ENCODE measurements at places on chromosomes 12 and 14.

DNA sequence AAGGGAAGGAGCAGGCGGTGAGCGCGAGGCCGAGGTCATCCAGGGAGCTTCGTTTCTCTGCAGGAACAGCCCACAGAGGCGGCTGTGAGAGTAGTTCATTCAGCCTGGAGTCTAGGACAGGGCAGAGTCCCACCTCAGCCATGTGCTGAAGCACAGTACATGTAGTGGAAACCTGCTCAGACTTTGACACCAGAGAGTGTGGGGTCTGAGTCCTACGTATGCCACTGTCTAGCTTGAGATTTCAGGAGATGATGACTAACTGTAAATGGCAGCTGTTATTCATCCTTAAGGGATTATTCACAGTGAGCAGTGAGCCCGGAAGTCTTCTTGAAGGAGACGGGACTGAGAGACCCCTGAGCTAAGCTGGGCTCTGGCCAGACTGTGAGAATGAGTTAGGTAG is 938 bp upstream of the SLC6A13 start:
- DNase-seq, result no peak

DNA sequence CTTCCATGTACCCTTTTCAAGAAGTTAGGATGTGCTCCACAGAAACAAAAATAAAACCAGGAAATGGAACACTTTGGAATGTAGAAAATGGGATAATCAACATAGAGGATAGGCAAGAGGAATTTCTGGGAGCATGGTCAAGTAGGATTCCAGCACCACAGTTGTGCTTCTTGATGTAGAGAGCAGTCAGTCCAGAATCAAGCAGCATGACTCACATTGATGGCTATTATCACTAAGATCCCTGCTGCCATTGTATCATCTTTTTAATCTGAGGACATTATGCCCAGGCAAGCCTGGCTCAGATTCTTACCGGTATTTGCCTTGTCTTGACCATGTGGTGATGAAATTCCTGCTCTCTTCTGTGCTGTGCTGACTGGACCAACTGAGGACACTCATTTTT is 5.7 kb downstream of the ETFRF1 start:
- no peak for DNase-seq

- no peak for DNase-seq
Measured at GRCh38 chr12:28973491-28973890, 175.6 kb upstream of the FAR2 start.

- peak; percentile 71 for DNase-seq
Measured at GRCh38 chr12:132561427-132562156, 48.8 kb downstream of the LRCOL1 start.

GRCh38 chr12:74747305-74747704 is 209.7 kb downstream of the ATXN7L3B start:
- DNase-seq, result no peak

DNA sequence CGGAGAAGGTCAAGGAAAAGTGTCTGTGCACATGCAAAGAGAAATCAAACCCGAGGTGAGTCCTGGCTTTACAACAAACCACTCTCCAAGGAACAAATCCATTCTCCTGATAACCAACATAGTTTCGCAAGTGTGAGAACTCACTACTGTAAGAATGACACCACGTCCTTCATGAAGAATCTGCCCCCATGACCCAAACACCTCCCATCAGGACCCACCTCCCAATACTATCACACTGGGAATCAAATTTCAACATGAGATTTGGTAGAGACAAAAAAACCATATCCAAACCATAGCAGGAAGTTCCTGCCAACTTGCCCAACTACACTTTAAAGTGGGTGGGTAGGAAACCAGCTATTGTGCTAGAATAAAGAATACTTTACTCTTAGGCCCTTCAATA is 2.4 kb upstream of the ERC1 start:
- no peak for DNase-seq

DNA sequence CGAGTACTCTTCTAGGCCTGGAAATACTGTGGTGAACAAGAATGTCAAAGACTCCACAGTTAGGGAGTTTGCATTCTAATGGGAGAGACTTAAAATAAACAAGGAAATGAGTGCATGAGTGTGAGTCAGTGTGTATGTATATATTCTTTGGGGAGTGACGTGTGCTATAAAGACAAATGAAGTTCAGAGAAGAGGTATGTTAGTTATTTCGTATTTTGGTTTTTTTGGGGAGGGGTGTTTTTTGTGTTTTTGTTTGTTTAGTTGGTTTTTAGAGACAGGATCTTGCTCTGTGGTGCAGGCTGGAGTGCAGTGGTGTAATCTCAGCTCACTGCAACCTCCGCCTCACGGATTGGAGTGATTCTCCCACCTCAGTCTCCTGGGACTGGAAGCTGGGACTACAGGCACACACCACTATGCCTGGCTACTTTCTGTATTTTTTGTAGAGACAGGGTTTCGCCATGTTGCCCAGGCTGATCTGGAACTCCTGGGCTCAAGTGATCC is 74.3 kb downstream of the SRGAP1 start:
- DNase-seq, result peak; percentile 15

- no peak for DNase-seq
Measured at GRCh38 chr14:77523109-77523508, 24.5 kb upstream of the ISM2 start.

DNA sequence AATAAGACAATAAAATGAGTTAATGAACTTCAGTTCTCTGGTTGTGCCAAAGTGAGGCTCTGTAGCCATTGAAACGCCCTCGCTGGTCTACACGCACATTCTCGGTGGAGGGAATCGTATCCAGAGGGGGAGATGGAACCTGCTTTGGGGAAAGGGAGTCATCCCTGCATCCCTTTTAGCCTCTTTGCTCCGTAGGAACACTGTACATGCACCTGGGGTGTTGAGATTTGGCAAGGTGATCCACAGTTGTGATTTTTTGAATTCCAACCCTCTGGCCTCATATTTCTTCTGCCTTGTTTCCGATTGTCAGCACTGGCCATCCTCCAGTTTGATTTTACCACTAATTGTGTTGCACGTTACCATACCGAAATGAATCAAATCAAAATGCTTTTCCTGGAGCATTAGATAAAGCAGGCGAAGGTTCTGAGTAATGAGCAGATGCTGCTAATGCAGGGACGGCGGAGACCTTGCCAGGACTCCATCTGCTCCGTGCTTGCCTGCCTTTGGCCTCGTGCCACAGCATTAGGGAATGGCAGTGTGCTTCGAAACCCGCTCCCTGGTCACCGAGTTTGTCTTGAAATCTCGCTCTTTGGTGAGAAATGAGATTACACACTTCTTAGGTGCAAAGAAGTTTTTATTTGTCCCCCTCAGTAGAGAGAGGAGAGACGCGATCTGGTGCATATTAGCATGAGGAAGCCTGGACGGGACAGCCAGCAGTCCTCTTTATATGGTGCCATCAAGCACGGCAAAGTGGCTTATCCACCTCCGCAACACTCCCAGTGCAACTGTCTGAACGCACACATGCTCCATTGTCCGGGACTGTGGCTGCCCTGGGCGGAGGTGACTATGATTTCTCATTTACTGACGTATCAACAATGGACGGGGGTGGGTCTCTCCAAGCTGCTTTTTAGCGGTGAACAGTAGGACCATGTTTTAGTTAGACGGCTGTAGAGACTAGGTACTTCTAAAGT is 59.1 kb downstream of the FBXW8 start:
- no peak for DNase-seq

DNA sequence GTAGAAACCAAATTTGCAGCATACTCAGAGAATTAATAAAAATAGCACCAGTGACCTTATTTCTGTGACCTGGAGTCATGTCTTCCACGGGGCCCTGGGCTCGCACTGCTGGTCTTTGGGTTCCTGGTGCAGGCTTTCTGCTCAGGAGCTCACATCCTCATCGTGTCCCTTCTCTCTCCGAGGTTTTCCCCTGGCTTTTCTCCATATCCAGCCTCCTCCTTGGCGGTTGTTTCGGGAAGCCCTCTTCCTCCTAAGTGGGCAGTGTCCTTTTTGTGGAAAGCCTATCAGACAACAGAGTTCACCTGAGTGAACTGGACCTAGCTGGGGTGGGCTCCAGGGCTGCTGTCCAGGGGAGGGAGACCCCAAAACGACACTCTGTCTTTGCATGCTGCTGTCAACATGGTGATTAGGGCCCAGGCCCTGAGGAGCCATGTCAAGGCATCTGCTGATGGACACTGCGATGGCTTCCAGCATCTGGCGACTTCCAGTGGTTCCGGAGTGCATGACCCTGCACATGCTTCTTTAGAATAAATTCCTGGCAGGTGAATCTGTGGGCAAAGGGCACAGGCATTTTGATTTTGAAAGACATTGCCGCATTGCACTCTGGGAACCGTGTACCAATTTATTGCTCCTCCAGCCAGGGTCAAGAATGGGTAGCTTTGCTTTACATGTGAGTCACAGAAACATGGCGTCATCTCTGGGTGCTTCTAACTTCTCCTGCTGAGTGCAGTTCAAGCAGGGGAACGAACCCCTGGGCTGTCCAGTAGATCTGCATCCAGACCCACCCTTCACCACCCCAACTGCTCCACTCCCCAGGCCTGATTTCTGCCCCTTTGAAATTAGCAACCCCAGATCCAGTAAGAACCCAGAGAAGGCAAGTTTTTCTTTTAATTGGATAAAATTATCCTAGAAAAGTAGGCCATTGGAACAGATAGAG is 136.8 kb downstream of the ADGRD1 start:
- DNase-seq, result no peak

- DNase-seq, result no peak
Measured at GRCh38 chr14:74965486-74966153, 10.2 kb upstream of the PGF start.

GRCh38 chr12:116662612-116663144 is 75.2 kb downstream of the SPRING1 start:
- DNase-seq, result no peak

DNA sequence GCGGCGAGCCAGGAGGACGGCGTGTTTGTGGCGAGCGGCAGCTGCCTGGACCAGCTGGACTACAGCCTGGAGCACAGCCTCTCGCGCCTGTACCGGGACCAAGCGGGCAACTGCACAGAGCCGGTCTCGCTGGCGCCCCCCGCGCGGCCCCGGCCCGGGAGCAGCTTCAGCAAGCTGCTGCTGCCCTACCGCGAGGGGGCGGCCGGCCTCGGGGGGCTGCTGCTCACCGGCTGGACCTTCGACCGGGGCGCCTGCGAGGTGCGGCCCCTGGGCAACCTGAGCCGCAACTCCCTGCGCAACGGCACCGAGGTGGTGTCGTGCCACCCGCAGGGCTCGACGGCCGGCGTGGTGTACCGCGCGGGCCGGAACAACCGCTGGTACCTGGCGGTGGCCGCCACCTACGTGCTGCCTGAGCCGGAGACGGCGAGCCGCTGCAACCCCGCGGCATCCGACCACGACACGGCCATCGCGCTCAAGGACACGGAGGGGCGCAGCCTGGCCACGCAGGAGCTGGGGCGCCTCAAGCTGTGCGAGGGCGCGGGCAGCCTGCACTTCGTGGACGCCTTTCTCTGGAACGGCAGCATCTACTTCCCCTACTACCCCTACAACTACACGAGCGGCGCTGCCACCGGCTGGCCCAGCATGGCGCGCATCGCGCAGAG is 873 bp downstream of the PLXNC1 start:
- DNase-seq, result no peak

- no peak for DNase-seq
Measured at GRCh38 chr12:99029511-99030271, 384.6 kb downstream of the APAF1 start.

- no peak for DNase-seq
Measured at GRCh38 chr12:125577334-125577733, 512.1 kb downstream of the AACS start.

DNA sequence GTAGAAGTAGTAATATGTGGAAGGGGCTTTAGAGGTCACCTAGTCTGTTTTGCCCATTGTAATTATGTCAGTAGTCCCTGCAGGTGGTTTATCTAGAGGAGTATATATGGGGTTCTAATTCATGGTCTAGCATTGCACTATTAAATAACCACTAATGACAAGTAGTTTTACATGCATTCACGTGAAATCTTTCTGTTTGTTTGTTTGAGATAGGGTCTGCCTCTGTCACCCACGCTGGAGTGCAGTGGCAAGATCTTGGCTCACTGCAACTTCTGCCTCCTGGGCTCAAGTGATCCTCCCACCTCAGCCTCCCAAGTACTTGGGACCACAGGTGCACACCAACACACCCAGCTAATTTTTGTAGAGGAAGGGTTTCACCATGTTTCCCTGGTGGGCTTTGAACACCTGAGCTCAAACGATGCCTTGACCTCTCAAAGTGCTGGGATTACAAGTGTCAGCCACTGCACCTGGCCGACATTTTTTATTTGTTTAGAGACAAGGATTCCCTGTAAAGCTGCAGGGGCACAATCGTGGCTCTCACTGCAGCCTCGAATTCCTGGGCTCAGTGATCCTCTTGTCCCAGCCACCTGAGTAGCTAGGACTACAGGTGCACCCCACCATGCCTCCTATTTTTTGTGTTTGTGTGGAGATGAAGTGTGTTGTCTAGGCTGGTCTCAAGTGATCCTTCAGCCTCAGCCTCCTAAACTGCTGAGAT is 12.0 kb upstream of the PSEN1 start:
- no peak for DNase-seq

DNA sequence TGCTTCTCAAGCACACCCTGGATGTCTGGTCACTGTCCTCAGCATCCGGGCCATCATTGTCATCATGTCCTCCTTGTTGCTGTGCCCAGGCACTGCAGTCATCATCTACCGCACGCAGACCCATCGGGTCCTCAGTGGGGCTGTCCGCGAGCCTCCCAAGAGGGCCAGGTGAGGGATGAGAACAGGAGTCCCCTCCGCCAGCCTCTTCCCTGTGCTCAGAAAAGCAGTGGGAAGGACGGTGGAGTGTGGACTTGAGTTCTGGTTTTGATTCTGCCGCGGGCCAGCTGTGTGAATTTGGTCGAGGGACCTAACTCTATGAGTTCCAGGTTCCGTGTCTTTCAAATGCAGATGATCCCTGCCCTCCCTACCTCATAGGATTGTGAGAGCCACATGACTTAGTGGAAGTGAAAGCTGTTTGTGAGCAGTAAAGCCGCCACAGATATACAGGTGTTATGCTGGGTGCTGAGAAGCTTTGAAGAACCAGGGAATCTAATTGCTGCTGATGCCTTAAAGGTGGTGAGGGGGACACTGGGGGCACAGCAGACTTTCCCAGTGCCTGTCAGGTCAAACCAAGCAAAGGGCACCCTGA is 122.9 kb upstream of the RAP1B start:
- no peak for DNase-seq

- DNase-seq, result no peak
Measured at GRCh38 chr12:15855646-15856045, 26.5 kb upstream of the STRAP start.

DNA sequence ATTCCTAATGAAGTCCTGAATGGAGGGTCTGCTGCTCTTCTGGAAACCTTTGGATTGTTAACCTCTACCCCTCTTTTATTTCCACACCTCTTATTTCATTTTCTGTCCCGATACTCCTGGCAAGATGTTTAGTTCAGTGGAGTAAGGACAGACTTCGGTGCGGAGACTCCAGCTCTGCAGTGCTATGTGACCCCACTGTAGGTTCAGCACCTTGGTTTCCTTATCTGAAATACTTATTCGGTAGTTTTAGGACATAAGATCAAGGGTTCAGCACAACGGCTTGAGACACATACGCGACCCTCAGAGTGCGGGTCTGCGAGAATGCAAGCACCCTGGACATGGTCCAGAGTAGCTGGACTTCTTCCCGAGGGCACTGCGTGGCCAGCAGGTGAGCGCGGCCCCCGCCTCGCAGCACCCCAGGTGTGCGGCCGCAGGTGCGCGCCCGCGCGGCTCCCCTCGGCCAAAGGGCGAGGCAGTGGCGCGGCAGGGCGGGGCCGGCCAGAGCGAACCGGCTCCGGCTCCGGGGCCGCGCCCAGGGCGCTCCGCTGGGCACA is 465 bp upstream of the FGD4 start:
- DNase-seq, result no peak

All from H54 (cell line).